ENCODE measurements at places on chromosomes 16 and 17.

GRCh38 chr17:77245162-77245926, 104.6 kb downstream of the SEC14L1 start:
- DNase-seq: no peak

GRCh38 chr17:76515274-76515949, 14.2 kb upstream of the RHBDF2 start:
- DNase-seq: peak; percentile 87

DNA sequence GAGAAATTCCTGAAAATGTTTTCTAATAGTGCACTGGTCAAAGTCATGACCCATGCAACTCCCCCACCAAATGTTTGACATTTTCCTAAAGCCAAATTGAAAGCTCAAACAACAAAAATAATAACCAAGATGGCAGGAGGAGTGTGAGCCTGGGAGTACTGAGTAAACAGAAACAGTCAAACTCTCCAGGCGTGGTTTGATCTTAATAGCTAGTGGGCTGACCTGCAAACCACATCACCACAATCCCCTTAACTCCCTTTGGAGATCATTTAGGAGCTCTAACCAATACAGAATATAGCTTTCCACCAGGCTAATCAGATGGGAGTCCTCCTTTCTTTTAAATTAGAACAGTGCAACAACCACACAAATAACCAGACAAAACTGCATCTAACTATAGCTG, 19.2 kb upstream of the MEIOC start:
- DNase-seq: no peak

- no peak for DNase-seq
Observed at GRCh38 chr17:78947235-78948149, 22.3 kb upstream of the TIMP2 start.

DNA sequence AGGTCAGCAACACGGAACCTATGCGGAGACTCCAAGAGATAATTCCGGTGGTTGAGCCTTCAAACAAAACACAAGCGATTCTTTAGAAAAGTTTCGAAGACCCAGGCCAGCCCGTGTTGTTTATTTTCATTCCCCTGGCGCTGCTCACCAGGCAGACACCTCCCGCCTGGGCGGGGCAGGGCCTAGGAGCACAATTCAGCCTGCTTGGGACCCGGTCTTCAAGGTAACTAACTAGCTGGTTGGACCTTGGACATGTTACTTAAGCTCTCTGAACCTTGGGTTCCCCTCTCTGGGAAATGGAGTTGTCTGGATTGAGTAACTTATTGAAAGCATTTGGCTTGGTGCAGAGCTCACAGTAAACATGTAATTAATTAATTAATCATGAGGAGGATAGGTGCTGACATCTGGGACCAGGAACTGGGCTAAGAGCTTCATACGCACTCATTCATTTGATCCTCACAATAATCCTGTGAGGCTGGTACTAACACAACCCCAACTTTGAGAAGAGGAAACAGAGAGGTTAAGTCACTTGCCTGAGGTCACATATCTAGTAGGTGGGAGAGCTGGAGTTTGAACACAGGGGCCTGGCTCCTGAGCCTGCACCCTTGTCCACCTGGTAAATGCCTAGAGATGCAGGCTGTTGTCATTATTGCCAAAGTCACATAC, 125.3 kb upstream of the SMURF2 start:
- DNase-seq: no peak

GRCh38 chr16:78606545-78606944, 507.1 kb downstream of the WWOX start:
- DNase-seq: no peak

DNA sequence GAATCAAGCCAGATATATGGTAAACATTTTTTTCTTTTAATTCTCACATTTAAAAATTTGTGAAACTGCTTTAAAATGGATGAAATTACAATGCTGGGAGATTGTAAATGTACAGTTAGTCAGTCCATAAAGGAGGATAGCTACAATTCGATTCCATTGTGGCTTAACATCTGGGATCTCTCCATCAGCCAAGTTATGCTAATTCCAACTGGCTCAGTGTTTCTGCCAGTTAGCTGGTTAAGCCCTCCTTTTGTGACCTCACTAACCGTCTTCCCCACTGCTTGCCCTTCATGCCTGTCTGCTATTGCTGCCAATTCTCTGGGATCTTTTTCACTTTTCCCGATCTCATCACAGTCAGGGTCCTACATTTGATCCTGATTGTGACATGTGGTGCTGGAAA, 1347.6 kb downstream of the CDH11 start:
- no peak for DNase-seq

GRCh38 chr16:14669776-14670175, 24.3 kb downstream of the PLA2G10 start:
- DNase-seq: no peak

DNA sequence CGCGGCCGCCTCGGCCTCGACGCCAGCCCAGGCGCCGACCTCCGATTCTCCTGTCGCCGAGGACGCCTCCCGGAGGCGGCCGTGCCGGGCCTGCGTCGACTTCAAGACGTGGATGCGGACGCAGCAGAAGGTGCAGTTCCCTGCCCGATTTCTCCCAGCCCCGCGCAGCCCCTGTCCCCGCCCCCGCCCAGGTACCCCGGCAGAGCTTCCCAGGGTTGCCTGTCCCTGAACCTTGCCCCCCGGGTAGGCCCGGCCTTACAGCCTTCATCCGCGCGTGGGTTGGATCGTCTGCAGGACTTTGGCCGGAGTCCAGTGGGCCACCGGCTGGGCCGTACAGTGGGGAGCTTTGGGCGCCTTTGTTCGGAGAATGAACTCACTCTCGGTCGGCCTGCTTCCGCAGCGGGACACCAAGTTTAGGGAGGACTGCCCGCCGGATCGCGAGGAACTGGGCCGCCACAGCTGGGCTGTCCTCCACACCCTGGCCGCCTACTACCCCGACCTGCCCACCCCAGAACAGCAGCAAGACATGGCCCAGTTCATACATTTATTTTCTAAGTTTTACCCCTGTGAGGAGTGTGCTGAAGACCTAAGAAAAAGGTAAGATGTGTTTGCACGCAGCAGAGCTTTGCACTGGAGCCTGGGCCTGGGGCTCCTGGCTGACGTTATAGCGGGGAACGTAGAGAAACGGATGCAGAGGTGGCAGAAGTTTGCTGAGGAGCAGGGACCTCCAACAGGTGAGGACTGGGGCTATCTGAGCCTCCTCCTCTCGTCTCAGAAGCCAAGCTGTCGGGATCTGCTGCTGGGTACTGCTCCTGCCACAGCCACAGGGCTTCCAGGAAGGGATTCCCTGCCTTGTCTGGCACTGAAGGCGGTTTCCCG, 593 bp downstream of the GFER start:
- DNase-seq: no peak

- DNase-seq: no peak
Observed at GRCh38 chr16:5642436-5642835, 544.8 kb upstream of the EEF2KMT start.

GRCh38 chr17:27906623-27907022, 13.5 kb upstream of the LYRM9 start:
- DNase-seq: no peak

DNA sequence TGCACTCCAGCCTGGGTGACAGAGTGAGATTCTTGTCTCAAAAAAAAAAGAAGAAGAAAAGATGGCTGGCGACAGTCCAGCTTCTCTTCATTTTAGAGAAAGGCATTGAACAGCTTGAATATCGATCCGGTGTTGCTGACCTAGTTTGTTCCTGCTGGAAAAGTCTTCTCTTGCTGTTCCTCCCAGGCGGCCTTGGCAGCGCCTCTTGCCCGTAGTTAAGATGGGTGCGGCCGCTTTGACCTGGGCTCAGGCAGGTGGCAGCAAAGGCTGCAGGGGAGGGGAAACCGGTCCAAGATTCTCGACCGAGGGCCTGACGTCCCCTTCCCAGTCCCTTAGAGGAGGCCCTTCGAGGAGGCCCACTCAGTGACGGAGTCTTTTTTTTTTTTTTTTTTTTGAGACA, 3.8 kb upstream of the ZNF764 start:
- DNase-seq: no peak

DNA sequence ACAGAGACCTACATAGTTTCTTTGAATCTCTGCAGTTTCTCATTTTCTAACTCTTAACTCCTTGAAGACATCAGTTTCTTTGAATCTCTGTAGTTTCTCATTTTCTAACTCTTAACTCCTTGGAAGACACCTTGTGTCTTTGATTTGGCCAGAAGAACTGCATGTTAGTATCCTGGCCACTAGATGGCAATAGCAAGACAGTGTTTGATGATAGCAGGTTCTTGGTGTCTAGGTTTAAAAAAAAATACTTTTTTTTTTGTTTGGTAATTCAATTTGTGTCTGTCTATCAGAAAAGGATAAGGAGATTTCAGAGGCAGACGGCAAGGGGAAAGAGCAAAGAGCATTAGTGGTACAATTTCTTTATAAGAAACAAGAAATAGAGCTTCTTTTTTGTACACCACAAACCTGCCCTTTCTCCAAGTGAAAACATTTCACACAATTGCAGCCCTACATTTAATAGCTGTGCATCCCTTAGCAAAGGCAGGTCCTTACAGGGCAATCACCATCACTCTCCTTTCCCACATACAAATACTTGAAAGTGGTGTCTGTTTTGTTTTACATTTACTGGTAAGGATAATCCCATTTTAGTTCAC, 1324.9 kb upstream of the CDH8 start:
- DNase-seq: no peak

DNA sequence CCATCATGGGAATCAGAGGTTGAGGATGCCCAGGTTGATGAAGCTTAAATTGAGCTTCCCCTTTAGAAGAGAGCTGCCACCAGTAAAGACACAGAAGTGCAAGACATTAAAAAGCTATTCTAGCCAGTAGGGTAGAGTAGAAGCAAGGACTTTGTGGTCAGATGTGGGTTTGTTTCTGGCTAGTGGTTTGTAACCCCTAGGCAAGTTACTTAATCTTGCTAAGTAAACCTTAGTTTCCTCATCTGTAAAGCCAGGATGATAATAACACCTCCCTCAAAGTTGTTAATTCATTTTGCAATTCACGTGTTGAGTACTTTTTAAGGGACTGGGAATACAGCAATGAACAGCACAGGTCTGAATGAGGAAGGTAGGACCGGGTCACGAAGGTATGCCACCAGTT, 3.6 kb downstream of the SNTB2 start:
- no peak for DNase-seq

DNA sequence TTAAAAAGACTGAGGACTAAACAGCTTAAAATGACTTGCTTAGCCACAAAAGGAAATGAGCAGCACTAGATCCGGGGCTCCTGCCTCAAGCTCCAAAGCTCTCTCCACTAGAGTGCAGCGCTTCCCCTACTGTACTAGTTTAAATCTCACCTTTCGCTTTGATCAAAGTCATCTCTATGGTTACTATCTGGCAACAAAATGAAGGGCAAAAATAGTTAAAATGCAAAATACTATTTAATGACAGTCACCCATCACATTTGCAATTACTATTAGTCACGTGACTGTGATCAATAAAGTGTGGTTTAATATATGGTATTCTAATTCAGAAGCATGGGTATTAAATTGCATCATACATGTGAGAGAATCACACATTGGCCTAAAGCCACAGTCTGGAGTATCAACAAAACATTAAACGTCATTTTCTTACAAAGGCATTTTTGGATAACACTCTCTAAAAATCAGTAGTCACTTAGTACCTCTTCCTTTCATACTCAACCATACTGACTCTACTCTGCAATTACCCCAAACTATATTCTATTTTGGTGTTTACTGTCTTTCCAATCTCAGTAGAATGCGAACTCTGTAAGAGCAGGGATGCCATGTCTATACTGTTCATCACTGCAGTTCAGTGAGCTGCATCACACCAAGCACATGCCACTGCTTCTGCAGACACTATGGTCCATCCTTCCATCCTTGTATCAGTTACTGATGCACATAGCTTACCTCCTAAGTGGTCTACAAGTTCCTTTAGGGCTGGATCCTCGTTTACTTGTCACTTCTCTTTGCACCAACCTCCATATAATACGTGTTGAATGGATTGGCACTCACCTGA, 6.2 kb downstream of the PSMD12 start:
- DNase-seq: peak; percentile 37

DNA sequence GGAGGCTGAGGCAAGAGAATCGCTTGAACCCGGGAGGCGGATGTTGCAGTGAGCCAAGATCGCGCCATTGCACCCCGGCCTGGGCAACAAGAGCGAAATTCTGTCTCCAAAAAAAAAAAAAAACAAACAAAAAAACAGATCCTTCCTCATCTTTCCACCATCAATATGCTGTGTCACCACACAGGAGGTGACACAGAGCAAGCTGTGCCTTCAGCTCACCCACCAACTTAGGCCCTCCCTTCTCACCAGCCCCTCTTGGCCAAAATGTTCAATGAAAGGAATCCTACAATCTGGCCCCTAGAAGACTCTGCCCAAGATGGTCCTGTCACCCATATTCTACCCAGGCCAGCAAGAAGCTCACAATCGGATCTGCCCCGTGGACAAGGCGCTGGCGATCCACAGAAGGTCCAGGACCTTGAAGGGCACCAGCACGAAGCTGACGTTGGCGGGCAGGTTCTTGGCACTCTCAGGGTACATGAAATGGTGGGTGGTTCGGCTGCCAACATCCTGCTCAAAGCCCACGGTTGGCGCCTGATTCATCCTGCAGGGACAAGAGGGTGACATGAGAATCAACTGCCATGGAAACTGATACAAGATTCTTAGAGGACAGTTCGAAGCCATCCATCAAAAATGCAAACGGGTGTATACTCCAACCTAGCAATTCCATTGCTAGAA, 41.4 kb downstream of the DDX19A start:
- no peak for DNase-seq

- DNase-seq: no peak
Observed at GRCh38 chr17:66272811-66273585, 29.4 kb upstream of the PRKCA start.

DNA sequence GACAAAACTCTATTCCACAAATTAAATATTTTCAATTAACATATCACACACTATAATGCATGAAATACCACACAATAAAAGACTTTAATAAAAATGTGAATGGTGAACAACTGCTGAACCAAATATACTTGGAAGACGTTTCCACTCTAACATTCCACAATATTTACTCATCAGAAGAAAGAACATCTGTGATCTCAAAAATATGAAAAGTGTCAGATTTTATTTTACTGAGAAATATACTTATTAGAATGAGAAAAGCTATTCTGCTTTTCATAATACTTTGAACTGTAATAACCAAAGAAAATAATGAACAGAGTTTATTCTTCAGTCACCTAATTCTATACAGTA, 181.8 kb upstream of the AXIN2 start:
- DNase-seq: no peak

Data from activated CD4-positive, alpha-beta T cell treated with anti-CD3 and anti-CD28 coated beads, Interleukin-2, amount 50 U/mL, for 48 hours (primary cell).